ENCODE measurements at places on chromosomes 2 and 18.

DNA sequence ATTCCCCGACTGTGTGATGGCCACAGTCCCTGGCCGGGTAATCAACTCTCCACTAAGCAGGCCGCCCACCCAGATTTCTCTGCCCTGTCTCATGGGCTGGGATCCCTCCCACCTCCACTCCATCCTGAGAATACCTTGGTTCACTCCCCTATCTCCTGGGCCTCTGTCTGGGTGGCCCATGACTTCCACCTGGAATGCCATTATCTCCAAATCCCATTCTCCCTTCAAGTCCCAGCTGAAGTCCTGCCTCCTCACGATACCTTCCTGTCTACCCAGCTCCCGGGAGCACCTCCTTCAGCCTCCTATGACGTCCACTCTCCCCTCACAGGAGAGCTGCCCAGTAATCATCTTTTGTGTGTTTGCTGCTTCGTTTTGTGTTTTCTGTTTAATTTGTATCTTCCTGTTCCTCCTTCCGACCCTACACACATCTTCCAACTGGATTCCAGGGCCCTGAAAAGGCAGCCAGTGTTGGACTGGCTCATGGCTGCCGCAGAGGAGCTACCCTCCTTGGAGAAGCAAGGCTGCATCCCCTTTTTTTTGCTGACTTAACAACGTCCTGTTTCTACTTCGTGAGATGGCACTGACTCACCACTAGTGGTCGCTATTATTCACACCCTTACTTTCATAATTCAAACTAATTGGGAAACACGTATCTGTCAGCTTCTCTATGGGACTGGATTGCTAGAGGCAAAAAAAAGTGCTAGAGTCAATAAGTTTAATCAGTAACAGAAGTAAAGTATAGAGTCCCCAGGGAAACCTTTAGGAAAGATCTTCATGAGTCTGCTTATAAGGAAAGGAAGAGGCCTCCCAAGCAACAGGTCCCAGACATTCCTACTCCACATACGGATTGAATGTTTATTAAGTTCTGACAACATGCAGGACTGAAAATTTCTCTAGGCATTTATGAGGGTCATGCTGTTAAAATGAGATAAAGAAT is 171.9 kb upstream of the GATA6 start:
- DNase-seq = peak; percentile 70

DNA sequence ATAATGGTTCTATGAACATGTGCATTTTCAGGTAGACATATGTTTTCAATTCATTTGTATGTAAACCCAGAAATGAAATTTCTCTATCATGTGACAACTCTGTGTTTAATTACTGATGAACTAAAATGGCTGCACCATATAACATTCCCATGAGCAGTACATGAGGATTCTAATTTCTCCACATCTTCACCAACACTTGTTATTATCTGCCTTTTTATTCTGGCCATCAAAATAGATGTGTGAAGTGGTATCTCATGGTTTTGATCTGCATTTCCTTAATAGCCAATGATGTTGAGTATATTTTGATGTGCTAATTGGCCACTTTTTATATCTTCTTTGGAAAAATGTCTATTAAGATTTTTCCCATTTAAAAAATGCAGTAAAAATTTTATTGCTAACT is 205.1 kb upstream of the SMAD7 start:
- no peak for DNase-seq

- DNase-seq = no peak
Observed at GRCh38 chr2:168169097-168169745, 78.2 kb downstream of the STK39 start.

- no peak for DNase-seq
Observed at GRCh38 chr2:3242747-3243369, 134.8 kb downstream of the EIPR1 start.

GRCh38 chr2:7627583-7627982 is 710.4 kb downstream of the RNF144A start:
- DNase-seq = no peak

GRCh38 chr2:159192371-159192918 is 94.1 kb downstream of the WDSUB1 start:
- no peak for DNase-seq

DNA sequence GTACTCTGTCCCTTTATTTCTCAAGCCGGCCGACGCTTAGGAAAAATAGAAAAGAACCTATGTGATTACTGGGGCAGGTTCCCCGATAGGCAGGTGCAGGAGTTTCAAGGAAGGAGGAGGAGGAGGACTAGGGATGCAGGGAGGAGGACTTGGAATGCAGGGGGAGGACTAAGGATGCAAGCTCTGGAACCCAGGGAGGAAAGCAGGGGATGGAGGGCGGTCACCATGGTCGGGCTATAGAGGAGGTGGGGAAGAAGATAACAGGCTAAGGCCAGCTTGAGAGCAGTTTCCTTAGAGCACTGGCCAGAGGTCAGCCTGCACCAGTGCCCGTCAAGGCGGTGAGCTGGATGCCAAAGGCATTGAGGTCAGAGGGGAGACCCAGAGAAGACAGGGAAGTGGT is 18.7 kb upstream of the B3GNT7 start:
- DNase-seq = no peak

DNA sequence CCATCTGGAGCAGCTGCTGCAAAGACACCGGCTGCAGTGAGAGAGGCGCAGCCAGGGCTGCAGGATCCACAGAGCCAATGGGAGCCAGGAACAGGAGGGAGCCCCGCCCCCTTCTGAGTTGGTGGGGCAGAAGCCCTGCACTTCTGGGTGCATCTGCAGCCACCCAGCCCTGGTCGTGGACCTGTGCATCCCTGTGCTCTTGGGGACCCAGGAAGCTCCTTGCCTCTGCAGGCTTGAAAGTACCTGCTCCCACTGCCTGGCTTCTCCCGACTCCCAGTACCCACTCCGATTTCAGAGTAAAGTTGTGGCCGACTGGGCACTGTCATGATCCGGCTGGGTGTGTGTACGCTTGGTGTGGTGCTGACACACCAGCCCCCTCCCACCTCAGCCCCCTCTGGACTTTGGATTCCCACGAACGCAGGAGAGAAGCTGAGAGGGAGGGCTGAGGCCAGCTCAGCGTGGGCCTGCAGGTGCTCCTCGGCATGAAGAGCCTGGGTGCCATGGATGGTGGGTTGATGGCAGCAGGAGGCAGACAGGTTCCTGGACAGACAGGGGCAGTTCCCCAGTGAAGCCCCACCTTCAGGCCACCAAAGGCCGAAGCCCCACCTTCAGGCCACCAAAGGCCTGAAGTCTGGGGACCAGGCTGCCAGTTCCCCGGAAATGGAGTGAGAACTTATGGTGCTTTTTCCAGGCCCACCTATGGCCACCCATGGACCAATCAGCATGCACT is 34.9 kb downstream of the LRRTM4 start:
- no peak for DNase-seq

DNA sequence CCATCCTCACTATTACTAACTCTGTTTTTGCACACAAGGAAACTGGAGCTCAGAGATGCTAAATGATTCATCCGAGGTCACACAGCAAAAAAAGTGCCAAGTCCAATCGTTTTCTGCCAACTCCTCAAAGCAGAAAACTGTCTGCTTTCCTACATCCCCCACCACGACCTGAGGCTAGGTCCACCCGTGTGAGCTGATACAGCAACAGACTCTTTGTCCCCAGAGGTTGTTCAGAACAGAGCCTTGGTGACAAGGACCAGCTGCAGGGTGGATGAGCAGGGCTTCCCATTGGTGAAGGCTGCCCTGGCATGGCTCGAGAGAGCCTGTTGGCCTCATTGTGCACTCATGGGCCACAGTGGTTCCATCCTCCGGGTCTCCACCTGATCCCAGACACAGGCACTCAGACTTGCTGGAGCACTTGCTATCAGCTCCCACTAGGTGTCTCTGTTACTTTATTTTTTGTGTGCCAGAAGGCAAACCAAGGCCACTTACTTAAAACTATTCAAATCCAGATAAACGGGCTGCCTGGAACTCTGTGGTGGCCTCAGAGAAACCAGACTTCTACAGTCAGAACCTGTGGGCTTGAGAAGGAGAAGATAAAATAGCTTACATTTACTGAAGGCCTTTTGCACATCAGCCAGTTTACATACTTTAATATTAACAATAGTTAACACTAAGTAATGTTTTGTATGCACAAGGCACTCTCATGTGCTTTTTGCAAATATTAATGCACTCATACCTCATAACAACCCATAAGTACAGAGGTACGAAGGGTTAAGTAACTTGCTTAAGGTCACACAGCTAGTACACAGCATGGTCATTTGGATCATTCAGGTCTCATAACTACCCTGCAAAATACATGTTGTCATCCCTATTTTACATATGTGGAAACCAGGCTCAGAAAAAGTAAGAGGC is 62.9 kb upstream of the CTIF start:
- DNase-seq = peak; percentile 79

- DNase-seq = no peak
Observed at GRCh38 chr2:1486670-1487069, 73.4 kb downstream of the TPO start.

GRCh38 chr2:4130651-4131050 is 427.3 kb downstream of the DCDC2C start:
- DNase-seq = no peak

DNA sequence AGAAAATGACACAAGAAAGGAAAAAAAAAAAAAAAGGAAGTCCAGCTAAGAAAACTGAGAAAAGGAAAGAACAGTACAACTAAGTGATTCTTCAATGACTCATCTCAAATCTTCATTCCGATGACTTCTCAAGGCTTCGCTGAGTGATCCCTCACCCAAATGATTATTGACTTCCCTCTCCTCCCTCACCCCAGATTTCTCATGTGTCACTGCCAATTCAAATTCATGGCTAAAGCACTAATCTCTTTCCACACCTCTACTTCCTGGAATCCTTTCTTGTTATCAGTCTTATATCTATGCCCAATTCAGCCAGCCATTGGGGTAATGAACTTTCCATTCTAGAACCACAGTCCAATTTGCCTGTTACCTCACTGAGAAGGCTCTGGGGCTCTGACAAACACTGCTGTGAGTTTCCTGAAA is 7.2 kb upstream of the ABCB11 start:
- no peak for DNase-seq

DNA sequence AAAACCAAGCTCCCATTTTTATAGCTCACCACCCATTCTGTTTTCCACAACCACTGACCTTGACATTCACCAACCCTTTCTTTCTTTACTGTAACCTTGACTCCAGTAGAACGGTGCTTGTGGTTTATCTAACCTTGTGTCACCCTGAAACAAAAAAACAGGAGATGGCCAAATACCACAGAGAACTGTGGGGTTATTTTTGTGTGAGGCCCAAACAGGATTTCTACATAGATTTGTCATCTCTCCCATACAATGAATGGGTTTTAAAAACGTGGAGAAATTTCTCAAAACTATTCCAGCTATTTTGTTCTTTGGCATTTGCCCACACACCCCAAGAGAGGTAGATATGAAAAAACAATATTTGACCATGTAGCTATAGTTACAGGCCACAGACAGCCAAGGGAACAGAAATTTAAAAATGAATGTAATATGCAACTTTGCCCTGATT is 231.3 kb upstream of the TANK start:
- DNase-seq = no peak

DNA sequence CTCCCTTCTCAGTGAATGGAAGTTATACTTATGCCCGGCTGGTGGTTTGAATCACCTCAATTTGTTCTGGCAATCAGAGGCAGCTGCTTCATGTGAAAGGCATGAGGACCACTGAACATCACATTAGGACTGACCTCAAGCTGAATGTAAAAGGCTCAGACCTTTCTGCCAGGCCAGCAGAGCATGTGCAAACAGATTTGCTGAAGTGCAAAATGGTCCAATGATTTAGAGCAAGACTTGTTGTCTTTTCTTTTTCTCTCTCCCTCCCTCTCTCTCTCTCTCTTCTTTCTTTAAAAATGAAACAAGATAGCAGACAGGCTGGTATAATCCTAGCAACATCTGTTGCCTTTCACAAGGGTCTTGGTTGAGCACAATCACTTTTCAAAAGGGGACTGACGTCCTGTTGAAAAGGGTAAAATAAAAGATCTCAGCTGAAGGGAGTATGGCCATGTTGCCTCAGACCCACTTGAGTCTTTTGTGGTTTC is 13.3 kb upstream of the CDH7 start:
- peak; percentile 21 for DNase-seq

- DNase-seq = peak; percentile 72
Observed at GRCh38 chr2:62475172-62476011, 30.6 kb downstream of the TMEM17 start.

DNA sequence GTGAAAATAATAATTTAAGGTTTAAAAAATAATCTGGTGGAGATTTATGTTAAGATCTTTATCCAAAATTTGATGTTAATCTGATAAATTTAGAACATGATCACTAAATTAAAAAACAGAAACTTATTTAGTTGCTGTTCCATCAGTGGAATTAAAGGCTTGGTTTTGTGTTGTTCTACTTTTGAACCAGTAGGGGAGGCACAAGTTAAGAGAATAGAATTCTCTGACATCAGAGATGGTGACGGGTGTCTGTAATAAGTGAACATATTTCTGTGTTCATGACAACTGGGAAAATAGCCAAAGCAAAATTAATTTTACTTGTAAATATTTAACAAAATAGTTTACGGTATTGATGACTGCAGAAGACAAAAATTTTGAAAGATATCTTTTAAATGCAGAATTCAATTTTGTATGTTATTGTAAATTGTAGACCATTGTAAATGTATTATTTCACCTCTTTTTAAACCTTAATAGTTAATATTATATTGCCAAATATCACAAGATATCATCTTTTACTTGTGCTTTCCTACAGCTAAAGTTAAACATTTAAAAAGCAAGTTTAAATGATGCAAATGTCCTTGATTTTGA is 106.0 kb downstream of the UBR3 start:
- peak; percentile 32 for DNase-seq

- peak; percentile 27 for DNase-seq
Observed at GRCh38 chr2:128347701-128348539, 29.3 kb upstream of the HS6ST1 start.

DNA sequence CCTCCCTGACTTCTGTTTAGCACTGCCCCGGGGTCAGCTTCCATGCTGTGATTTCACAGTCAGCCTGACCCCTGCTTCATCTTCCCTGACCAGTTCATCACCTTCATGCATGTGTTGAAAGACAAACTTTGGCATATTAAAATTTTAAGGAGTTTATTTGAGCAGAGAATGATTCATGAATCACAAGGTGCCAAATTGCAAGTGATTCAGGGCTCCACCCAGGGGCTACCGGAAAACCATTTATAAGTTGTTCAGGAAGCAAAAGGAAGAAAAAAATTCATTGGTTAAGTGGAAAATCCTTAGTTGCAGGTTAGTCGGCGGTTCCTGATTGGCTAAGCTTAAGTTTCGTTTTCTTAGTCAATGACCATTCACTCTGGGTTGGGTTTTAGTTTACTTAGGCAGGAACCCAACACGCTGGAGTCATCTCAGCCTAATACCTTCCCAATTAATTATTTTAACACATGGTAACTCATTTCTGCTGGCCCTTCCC is 10.6 kb downstream of the IL1F10 start:
- DNase-seq = no peak

- no peak for DNase-seq
Observed at GRCh38 chr2:232290668-232291067, 87.9 kb upstream of the ALPP start.

DNA sequence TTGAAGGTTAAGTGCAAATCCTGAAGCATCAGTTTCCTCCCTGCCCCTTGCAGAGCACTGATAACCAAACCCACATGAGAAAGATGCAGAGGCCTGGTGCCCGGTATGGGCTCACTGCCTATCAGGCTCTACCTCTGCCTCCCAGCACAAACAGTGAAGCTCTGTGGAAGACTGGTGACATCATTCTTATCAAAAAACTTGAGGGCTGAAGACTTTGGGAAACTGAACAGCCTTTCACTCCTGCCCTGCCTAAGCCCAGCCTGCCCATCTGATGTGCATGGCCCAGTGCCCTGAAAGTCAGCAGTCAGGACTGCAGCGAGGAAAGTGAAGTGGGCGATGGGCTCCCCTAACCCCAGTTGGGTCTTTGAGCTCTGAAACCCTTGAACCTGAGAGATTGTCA is 174.8 kb upstream of the ARL4C start:
- DNase-seq = no peak
